ENCODE measurements at places on chromosomes 5 and 9.

GRCh38 chr5:176891331-176891958 lies 7.7 kb downstream of the HK3 start:
- no peak for DNase-seq

DNA sequence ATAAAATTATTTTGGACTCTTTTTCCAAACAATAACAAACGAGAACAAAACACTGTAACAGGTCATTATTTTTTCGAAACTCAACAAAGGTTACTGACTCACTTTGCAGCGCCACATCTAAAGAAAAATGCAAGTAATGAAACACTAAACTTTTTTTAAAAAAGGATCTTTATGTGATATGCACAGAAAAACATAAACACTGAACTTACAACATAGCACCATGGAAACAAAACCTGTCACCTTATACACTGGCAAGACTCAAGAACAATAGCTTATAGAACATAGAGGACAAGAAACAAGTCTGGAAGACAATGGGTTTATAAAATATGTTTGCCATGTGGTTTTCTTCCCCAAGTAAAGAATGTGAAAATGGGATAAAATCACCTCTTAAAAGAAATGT lies 85.2 kb downstream of the AUH start:
- no peak for DNase-seq

- DNase-seq = no peak
These were observed 216.4 kb downstream of the CDH10 start for GRCh38 chr5:24428345-24428744.

GRCh38 chr5:123164054-123164453 lies 75.0 kb downstream of the PRDM6 start:
- DNase-seq = no peak

DNA sequence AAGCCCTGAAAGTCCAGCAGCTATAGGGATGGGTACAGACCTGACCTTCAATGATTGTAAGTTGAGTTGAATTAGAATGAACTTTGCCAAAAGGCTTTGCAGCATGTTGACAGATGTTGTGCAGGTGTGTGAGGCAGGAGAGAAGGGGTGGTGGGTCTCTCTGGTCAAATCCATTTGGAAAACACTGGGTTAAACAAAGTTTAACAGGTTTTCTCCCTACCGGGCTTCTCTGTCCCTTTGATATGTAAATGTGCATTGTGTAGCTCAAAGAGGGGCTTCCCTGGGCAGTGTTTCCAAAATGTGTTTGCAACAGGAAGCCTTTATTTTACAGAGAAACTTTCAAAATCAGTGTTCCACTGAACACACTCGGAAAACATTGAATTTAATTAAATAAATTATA lies 72.1 kb upstream of the BRINP1 start:
- DNase-seq = no peak

DNA sequence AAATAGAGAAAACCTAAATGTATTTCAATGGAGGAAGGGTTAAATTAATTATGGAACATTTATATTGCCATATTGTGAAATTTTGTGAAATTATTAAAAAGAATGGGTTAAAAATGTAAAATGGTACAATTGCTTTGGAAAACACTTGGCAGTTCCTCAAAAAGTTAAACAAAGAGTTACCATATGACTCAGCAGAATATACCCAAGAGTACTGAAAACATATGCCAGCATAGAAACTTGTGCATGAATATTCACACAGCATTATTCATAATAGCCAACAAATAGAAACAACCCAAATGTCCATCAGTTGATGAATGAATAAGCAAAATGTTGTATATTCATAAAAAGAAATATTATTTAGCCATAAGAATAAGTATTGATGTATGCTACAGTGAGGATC lies 181.0 kb upstream of the MAST4 start:
- DNase-seq = no peak

GRCh38 chr5:132025403-132025971 lies 14.0 kb upstream of the ACSL6 start:
- no peak for DNase-seq
